ENCODE measurements at places on chromosomes 2 and 18. TPM values are rescaled to one million over a fixed set of nuclear protein-coding genes. Genes with fewer than 3 reads are reported as not detected.

DNA sequence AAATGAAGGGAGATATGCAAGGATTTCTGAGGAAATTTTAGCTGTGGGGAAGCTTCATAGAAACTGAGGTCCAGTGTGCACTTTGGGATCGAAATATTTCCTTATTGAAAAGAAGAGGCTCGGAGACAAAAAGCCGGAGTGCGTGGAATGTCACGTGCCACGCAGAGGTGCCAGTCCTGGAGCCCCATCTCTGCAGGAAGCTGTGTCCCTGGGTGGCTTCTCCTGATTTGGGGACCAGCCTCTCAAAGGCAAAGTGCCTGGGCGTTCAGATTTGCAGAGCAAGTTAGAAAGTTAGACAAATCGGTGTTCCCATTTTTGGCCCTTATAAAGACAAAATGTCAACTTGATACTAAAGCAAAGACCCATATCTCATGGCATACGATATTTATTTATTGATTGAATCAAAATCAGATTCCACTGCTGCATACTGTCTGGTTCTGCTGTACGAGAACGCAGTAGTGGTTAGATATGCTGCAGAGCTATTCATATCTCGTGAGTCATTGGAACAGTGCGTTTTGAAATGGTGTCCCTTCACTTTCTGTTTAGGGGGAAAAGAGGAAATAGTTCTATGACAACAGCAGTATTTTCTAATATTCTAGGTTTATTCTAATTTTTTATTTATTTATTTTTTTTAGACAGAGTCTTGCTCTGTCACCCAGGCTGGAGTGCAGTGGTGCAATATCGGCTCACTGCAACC lies 9.1 kb upstream of the ATG16L1 start:
- H3K27me3 ChIP-seq: no peaks in the 10 kb centered on the region
- H3K27ac ChIP-seq: peak overlapping the region; percentile 10
- no peaks in the 10 kb centered on the region for H3K4me1 ChIP-seq

Gene TUBA3E
- not detected for total RNA-seq

Gene NABP1
- total RNA-seq: 38.5 TPM

Gene EFHD1
- 142 TPM for total RNA-seq

Gene ZNF385B
- total RNA-seq: 0.21 TPM

Gene PLCL1
- total RNA-seq: 14.3 TPM

GRCh38 chr2:55948176-55948923 lies 24.8 kb upstream of the EFEMP1 start:
- no peak overlapping the region for H3K4me3 ChIP-seq
- H3K27me3 ChIP-seq: no peaks in the 10 kb centered on the region
- no peaks in the 10 kb centered on the region for H3K36me3 ChIP-seq
- no peak overlapping the region for H3K27ac ChIP-seq

Gene CNTNAP5
- total RNA-seq: not detected

- DNase-seq: no peak
- no peaks in the 10 kb centered on the region for H3K4me1 ChIP-seq
- H3K4me3 ChIP-seq: no peak overlapping the region
- no peak overlapping the region for H3K27ac ChIP-seq
- no peaks in the 10 kb centered on the region for H3K36me3 ChIP-seq
- H3K27me3 ChIP-seq: no peaks in the 10 kb centered on the region
These were observed 46.5 kb upstream of the ST3GAL5 start for GRCh38 chr2:85935170-85935745.

DNA sequence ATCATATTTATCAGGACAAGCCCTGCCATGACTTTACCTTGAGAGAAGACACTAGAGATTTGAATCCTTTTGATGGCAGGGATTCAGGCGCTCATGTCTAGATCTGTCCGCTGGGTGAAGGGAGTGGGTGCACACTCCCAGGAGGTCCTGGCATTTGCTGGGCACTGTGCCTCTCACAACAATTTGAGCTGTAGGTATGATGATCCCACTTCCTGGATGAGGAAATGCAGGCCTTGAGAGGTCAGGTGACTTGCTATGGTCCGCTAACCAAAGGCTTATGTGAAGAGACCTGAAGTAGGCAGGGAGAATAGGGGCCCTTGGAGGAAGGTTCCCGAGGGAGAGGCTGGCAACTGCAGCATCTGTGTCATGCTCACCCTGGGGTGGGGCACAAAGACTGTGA lies 206.1 kb downstream of the HAUS1 start:
- H3K36me3 ChIP-seq: no peaks in the 10 kb centered on the region
- H3K4me3 ChIP-seq: no peak overlapping the region
- no peaks in the 10 kb centered on the region for H3K27me3 ChIP-seq
- no peaks in the 10 kb centered on the region for H3K4me1 ChIP-seq
- no peak overlapping the region for H3K27ac ChIP-seq

DNA sequence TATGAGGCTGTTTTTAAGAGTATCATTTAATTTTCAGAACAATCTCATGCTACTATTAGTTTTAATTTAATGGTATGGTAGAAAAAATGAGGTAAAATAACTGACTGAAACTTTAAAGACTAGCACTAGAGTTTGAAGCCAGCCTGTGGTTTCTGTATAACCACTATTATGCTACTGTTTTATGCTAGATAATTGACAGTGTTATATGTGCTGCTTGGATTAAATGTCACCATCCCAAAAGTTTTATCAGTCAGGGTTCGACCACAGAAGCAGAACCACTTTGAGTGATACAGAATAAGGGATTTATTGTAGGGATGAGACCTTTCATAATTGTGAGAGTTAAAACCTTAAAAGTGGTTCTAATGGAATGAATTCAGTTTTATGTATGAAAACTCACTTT lies 271.6 kb downstream of the PTGR3 start:
- H3K27me3 ChIP-seq: no peaks in the 10 kb centered on the region
- DNase-seq: no peak
- no peak overlapping the region for H3K27ac ChIP-seq
- H3K4me3 ChIP-seq: no peak overlapping the region
- H3K4me1 ChIP-seq: no peaks in the 10 kb centered on the region
- no peaks in the 10 kb centered on the region for H3K36me3 ChIP-seq

DNA sequence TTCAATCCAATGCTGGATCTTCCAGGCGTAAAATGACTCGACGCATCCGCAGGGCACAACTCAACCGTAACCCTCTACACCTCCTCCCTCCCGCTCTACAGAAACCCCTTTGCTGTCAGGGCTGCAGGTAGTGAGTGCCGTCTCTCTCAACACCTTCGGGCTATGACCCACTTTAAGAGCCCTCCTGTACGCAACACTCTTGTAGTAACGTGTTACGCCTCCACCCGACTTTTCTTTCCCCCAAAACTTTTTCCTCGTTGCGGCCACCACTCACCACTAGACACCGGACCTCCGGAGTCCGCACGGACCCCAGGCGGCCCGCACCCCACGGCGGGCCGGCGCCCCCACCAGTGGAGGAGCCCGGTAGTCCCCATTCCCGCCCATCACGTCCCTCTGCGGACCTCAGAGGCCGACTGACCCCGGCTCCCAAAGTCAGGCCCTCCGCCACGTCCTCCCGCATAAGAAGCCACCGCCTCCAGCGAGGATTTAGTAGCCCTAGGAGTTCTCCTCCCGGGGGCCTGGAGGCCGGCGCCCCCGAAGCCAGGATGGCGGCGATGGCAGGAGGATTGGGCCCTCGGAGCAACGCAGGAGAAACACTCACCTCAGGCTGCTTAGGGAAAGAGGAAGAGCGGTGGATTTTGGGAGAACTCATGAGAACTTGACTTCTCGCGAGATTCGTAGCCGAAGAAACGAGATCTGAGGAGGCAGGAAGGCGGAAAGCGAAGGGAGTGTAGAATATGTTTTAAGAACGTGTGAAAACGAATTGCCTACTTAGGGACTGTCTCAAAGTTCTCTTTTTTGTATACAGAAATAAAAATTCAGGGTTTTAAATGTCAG lies 5.0 kb upstream of the C18orf32 start:
- DNase-seq: peak; percentile 97
- peaks cover 8% of the 10 kb centered on the region for H3K4me1 ChIP-seq
- no peaks in the 10 kb centered on the region for H3K27me3 ChIP-seq
- H3K4me3 ChIP-seq: peak within 1 kb of the TSS; percentile 73
- peak within 1 kb of the TSS; percentile 87 for H3K27ac ChIP-seq

DNA sequence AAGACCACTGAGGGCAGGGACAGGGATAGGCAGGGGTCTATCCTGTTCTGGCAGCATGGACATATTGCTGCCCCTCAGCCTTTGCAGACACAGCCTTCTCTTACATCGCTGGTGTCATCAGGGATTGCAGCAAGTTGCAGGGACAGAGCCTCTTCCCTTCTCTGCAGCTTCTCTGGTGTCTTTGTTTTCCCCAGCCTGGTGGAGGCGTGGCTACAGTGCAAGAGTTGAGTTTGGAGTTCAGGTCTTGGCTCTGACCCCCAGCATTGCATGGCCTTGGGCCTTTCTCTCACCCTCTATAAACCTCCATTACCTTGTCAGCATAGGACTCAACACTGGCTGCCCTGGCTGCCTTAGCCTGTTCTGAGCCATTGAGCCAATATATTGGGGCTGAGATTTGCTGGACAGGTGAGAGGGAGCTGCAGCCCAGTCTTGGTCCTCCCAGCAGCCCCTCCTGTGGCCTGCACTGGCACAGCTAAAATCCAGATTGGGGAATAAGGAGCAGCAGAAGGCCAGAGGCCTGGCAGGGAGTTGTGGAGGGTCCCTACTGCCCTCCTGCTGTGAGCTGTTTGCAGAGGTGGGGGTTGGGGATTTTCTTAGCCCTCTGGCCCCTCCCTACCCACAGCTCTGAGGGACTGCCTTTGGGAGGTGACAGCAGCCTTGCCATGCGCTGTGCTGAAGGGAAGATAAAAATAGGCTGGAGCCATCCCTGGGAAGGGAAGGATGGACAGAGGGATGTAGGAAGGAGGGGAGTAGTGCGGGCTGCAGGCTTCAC lies 22.8 kb downstream of the EHD3 start:
- DNase-seq: no peak
- no peaks in the 10 kb centered on the region for H3K4me1 ChIP-seq
- no peak overlapping the region for H3K27ac ChIP-seq
- peaks cover 58% of the 10 kb centered on the region for H3K36me3 ChIP-seq
- H3K4me3 ChIP-seq: no peak overlapping the region
- no peaks in the 10 kb centered on the region for H3K27me3 ChIP-seq

Gene LRRTM4
- not detected for total RNA-seq

DNA sequence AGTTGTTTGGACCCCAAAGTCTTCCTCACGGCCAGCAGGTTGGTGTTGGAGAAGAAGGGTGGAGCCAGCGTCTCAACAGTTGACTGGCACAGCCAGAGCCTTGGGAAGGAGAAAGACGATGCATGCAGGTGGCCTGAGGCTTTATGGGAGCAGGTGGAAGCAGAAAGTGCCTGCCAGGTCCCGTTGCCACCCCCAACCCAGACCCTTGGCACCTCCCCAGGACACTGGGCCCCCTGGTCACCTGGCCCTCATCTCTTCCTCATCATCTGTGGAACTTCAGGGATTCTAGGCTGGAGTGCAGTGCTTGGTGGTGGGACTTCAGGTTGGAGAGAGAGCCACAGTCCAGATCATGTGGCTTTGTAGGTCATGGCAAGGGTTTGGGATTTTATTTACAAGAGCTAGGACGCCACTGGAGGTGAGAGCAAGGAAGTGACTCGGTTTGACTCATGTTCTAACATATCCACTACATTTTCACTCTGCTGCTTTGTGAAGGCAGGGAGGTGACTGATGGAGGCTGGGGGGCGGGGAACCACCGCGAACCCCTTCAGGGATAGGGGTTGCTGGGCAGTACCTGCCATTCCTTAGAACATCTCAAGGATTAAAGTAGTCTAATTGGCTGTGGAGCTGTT lies 62.5 kb upstream of the B3GNT7 start:
- no peaks in the 10 kb centered on the region for H3K4me1 ChIP-seq
- H3K36me3 ChIP-seq: peaks cover 18% of the 10 kb centered on the region
- no peak overlapping the region for H3K4me3 ChIP-seq

DNA sequence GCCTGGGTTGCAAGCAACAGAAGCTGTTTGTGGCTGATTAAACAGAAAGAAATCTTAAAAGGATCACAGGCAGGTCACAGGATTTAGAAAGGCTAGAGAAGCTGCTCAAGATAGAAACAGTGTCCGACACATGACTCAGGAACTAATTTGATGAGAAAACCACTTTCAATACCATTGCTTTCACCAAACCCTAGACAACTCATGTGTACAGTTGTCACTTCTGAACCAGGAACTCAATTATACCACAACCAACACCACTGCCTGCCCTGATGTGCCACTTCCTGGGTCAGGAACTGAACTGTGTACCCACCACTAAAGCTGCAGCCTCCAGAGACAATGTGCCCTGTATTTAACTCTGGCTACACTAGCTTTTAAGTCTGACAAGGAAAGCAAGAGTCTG lies 56.0 kb downstream of the TMEM247 start:
- no peak overlapping the region for H3K27ac ChIP-seq
- H3K27me3 ChIP-seq: no peaks in the 10 kb centered on the region
- H3K4me1 ChIP-seq: no peaks in the 10 kb centered on the region
- no peaks in the 10 kb centered on the region for H3K36me3 ChIP-seq
- no peak overlapping the region for H3K4me3 ChIP-seq

DNA sequence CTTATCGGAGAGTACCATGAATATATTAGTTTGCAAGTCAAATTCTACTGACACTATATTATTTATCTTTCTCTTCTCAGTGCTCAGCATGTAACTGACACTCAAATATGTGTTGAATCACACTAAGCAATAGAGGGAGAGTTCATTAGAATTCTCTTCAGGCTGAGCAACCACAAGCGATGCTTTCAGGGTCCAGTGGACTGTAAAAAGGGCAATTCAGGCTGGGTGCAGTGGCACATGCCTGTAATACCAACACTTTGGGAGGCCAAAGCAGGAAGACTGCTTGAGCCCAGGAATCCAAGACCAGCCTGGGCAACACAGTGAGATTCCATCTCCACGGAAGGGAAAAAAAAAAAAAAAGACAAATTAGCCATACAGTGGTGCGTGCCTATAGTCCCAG lies 16.3 kb downstream of the PDE6D start:
- no peak for DNase-seq
- H3K36me3 ChIP-seq: no peaks in the 10 kb centered on the region
- H3K27me3 ChIP-seq: no peaks in the 10 kb centered on the region
- no peak overlapping the region for H3K27ac ChIP-seq

DNA sequence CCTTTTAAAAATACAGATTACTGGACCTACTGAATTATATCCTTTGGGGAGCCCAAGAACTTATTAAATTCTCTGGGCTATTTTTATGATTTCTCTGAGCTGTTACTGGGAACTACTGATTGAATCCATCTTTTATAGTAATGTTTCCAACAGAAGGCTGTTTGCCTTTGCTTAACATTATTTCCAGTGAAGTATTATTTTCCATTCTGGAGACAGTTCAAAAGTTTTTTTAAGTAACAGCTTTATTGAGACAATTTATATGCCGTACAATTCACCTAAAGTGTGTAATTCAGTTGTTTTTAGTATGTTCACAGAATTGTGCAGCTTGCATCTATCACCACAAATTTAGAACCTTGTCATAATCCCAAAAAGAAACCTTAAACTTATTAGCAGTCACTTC lies 100.6 kb downstream of the BABAM2 start:
- no peaks in the 10 kb centered on the region for H3K4me1 ChIP-seq
- peak overlapping the region; percentile 40 for H3K27ac ChIP-seq
- H3K27me3 ChIP-seq: no peaks in the 10 kb centered on the region
- no peak overlapping the region for H3K4me3 ChIP-seq
- H3K36me3 ChIP-seq: no peaks in the 10 kb centered on the region

Gene ANKRD30B
- not detected for total RNA-seq

DNA sequence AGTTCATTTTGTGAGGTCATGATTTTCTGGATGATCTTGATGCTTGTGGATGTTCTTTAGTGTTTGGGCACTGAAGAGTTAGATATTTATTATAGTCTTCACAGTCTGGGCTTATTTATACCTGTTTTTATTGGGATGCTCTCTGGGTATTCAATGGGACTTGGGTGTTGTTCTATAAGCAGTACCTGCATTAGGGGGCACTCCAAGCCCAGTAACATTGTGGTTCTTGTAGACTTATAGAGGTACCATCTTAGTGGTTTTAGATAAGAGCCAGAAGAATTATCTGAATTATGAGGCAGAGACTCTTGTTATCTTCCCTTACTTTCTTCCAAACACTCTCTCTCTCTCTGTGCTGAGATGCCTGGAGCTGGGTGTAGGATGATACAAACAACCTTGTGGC lies 470.0 kb downstream of the PIK3C3 start:
- H3K27me3 ChIP-seq: no peaks in the 10 kb centered on the region
- no peak overlapping the region for H3K4me3 ChIP-seq
- DNase-seq: no peak
- no peaks in the 10 kb centered on the region for H3K36me3 ChIP-seq
- no peaks in the 10 kb centered on the region for H3K4me1 ChIP-seq
